Activated naive CD8-positive, alpha-beta T cell treated with anti-CD3 and anti-CD28 coated beads, Interleukin-2, amount 50 U/mL, for 24 hours (primary cell): ENCODE measurements at places on chromosomes 1 and 21.
A peak's percentile ranks its signal among the peaks of the same experiment; 100 is the strongest.

GRCh38 chr1:162068301-162068700, 1.2 kb upstream of the NOS1AP start:
- no peak overlapping the region for H3K4me3 ChIP-seq
- no peak for DNase-seq
- H3K27ac ChIP-seq, result no peak overlapping the region
- peaks cover 58% of the 10 kb centered on the region for H3K27me3 ChIP-seq

DNA sequence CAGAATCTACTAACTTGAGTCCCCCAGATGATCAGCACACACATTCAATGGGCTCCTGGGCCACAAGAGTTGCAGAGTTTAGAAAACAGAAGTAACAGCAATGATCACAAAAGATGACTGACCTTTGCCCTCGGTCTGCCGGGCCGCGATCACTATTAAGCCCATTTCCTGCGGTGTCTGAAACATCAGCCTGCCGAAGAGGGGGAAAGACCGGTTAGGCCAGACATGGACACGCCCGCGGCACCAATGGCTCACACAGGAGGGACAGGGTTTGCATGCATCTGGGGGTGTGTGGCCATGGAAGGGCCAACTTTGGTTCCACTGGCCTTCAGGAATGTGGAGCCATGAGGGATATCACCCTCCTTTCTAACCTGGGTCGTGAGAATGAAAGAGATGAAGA, 68.2 kb downstream of the SIM2 start:
- no peaks in the 10 kb centered on the region for H3K4me1 ChIP-seq
- H3K4me3 ChIP-seq, result no peak overlapping the region
- H3K27me3 ChIP-seq, result no peaks in the 10 kb centered on the region

DNA sequence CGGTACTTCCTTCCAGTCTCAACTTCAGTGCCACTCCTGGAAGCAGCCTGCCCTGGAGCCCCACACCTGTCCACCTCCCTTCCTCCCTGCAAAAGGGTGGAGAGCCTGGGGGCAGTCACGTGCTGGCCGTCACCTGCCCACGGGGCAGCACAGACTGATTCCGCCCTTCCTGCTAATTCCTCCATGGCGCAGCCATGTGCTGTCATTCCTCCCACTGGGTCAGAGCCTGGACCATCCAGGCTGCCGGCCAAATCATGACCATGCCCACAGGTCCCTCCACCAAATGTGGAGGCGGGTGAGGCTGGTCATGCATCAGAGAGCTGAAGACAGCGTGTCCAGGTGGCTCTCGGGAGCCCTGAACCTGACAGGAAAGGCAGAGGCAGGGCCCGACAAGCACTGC, 24.4 kb upstream of the GPR153 start:
- no peak for DNase-seq
- no peak overlapping the region for H3K27ac ChIP-seq
- no peak overlapping the region for H3K4me3 ChIP-seq
- no peaks in the 10 kb centered on the region for H3K4me1 ChIP-seq
- H3K36me3 ChIP-seq, result no peaks in the 10 kb centered on the region
- no peaks in the 10 kb centered on the region for H3K27me3 ChIP-seq

- H3K36me3 ChIP-seq, result peaks cover 20% of the 10 kb centered on the region
- H3K27ac ChIP-seq, result no peak overlapping the region
- no peaks in the 10 kb centered on the region for H3K27me3 ChIP-seq
These were observed 69.4 kb upstream of the KIF1B start for GRCh38 chr1:10140981-10141380.

GRCh38 chr1:26538480-26539412, 9.2 kb downstream of the RPS6KA1 start:
- H3K4me3 ChIP-seq, result no peak overlapping the region
- peaks cover 11% of the 10 kb centered on the region for H3K36me3 ChIP-seq
- DNase-seq, result peak; percentile 59
- no peaks in the 10 kb centered on the region for H3K27me3 ChIP-seq
- H3K27ac ChIP-seq, result peak overlapping the region; percentile 68

- no peak for DNase-seq
- no peak overlapping the region for H3K4me3 ChIP-seq
- H3K4me1 ChIP-seq, result peaks cover 18% of the 10 kb centered on the region
- peaks cover 15% of the 10 kb centered on the region for H3K36me3 ChIP-seq
- no peaks in the 10 kb centered on the region for H3K27me3 ChIP-seq
These were observed 45.7 kb downstream of the UBE4B start for GRCh38 chr1:10078494-10078893.

- H3K27me3 ChIP-seq, result no peaks in the 10 kb centered on the region
- peaks cover 27% of the 10 kb centered on the region for H3K4me1 ChIP-seq
- H3K27ac ChIP-seq, result no peak overlapping the region
- no peak overlapping the region for H3K4me3 ChIP-seq
These were observed 37.6 kb upstream of the SAMSN1 start for GRCh38 chr21:14583629-14584255.

- H3K4me1 ChIP-seq, result peaks cover 76% of the 10 kb centered on the region
- peaks cover 10% of the 10 kb centered on the region for H3K36me3 ChIP-seq
- no peaks in the 10 kb centered on the region for H3K27me3 ChIP-seq
These were observed 36.5 kb downstream of the GALNT2 start for GRCh38 chr1:230103306-230104173.

GRCh38 chr1:173934440-173934839, 17.3 kb upstream of the SERPINC1 start:
- H3K27ac ChIP-seq, result peak overlapping the region; percentile 13
- DNase-seq, result no peak
- H3K36me3 ChIP-seq, result peaks cover 28% of the 10 kb centered on the region
- no peak overlapping the region for H3K4me3 ChIP-seq
- peaks cover 10% of the 10 kb centered on the region for H3K4me1 ChIP-seq
- no peaks in the 10 kb centered on the region for H3K27me3 ChIP-seq

GRCh38 chr1:215761446-215761845, 194.3 kb downstream of the KCTD3 start:
- DNase-seq, result no peak
- H3K27me3 ChIP-seq, result no peaks in the 10 kb centered on the region
- H3K4me3 ChIP-seq, result no peak overlapping the region
- H3K4me1 ChIP-seq, result no peaks in the 10 kb centered on the region
- H3K36me3 ChIP-seq, result no peaks in the 10 kb centered on the region

DNA sequence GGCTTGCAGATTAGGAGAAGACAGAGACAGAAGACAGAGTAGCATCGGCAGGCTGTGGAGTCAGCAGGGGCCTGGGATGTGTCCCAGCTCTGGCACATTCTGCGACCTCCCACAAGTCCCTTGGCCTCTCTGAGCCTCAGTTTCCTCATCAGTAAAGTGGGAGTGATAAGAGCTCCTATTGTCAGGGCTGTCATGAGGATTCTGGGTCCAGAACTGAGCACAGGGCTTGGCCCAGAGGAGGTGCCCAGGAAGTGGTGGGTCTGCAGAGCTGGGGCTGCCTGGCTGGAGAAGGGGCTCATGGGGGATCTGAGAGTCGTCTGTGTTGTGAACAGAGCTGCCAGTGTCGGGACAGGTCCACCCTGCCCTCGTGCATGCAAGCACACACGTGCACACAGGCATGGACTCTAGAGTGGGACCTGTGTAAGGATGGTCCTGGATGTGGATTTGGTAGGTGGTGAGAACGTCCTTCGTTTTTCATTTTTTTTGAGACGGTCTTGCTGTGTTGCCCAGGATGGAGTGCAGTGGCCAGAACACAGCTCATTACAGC, 262.9 kb downstream of the PTPRU start:
- no peak for DNase-seq
- no peak overlapping the region for H3K27ac ChIP-seq
- H3K36me3 ChIP-seq, result no peaks in the 10 kb centered on the region
- no peaks in the 10 kb centered on the region for H3K4me1 ChIP-seq
- peaks cover 17% of the 10 kb centered on the region for H3K27me3 ChIP-seq
- H3K4me3 ChIP-seq, result no peak overlapping the region

- no peak for DNase-seq
- H3K36me3 ChIP-seq, result no peaks in the 10 kb centered on the region
- no peak overlapping the region for H3K27ac ChIP-seq
- H3K4me1 ChIP-seq, result peaks cover 4% of the 10 kb centered on the region
These were observed 10.9 kb upstream of the SH2D1B start for GRCh38 chr1:162422662-162423375.

DNA sequence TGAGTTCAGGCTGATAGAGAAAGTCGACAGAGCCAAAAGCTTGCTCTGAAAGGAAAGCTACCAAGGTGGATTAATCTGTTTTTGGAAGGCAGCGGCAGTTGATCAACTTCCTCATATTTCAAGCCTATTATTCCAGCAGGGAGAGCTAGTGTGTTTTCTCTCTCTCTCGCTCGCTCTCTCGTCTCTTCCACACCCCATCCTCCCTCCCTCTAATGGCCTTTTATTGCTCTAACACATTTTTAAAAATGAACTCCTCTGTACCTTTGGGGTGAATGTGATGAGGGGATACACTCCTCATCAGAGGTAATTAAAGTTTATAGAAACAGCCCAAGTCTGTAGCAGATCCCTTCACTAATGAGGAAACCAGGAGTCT, 126.4 kb downstream of the CLIC6 start:
- H3K36me3 ChIP-seq, result peaks cover 65% of the 10 kb centered on the region
- no peak overlapping the region for H3K4me3 ChIP-seq

DNA sequence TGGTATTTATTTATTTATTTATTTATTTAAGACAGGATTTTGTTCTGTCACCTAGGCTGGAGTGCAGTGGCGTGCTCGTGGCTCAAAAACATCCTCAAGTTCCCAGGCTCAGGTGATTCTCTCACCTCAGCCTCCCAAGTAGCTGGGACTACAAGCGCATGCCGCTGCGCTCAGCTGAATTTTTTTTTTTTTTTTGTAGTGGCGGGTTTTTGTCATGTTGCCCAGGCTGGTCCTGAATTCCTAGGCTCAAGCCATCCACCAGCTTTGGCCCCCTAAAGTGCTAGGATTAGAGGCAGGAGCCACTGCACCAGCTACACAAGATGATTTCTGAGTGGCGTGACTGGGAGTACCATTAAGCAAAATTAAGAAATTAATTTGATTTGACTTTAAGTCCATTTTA, 31.7 kb downstream of the CNST start:
- H3K27ac ChIP-seq, result no peak overlapping the region
- H3K4me3 ChIP-seq, result no peak overlapping the region
- no peaks in the 10 kb centered on the region for H3K27me3 ChIP-seq
- peaks cover 21% of the 10 kb centered on the region for H3K36me3 ChIP-seq

GRCh38 chr1:119367432-119368124, 1.0 kb upstream of the HAO2 start:
- no peak overlapping the region for H3K27ac ChIP-seq
- no peak for DNase-seq
- peaks cover 8% of the 10 kb centered on the region for H3K27me3 ChIP-seq
- H3K4me3 ChIP-seq, result no peak overlapping the region
- no peaks in the 10 kb centered on the region for H3K36me3 ChIP-seq

DNA sequence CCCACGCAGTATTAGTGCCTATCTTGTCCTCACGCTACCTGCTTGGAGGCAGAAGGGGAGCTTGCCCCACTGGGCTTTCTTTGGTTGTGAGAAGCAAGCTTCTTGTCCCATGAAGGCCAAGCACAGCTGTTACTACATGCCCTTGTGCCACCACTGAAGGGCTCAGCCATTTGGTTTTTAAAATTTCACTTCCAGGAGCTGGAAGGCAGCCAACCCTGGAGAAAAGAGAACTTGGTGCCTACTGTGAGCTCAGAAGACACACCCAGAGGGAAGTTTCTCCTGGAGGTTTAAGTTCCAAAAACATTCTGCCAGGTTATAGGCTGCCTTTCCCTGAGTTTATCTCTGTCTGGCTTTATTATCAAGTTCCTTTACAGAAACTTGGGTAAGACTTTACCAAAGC, 187.4 kb downstream of the SLC35F3 start:
- no peak for DNase-seq
- H3K4me1 ChIP-seq, result no peaks in the 10 kb centered on the region
- H3K36me3 ChIP-seq, result no peaks in the 10 kb centered on the region
- no peak overlapping the region for H3K4me3 ChIP-seq
- H3K27ac ChIP-seq, result no peak overlapping the region
- H3K27me3 ChIP-seq, result peaks cover 13% of the 10 kb centered on the region
